A549 treated with Mapracorat at 1 μM for 4 hours (cell line): ENCODE measurements at places on chromosomes 4 and X. TPM values are rescaled to one million over a fixed set of nuclear protein-coding genes. Genes with fewer than 3 reads are reported as not detected.

DCAF16 gene
- total RNA-seq, result 4.7 to 8.1 TPM (median 7.3 TPM) in 5 replicates

GNRHR gene
- total RNA-seq, result not detected in 5 replicates

PDE5A gene
- 0.13 to 0.67 TPM (median 0.32 TPM) in 5 replicates for total RNA-seq

FAM9C gene
- total RNA-seq, result 0.07 TPM in 1 of 5 replicates, not detected in the others

ADH1B gene
- not detected in 5 replicates for total RNA-seq

OTC gene
- total RNA-seq, result not detected in 5 replicates

CTAG1A gene
- total RNA-seq, result not detected in 5 replicates

KLKB1 gene
- not detected in 5 replicates for total RNA-seq

HSFX3 gene
- total RNA-seq, result not detected in 5 replicates

CHST7 gene
- 22.0 to 42.6 TPM (median 36.9 TPM) in 5 replicates for total RNA-seq

TNIP3 gene
- total RNA-seq, result 0.12 to 0.56 TPM (median 0.44 TPM) in 5 replicates

SLITRK4 gene
- total RNA-seq, result not detected in 5 replicates

APOO gene
- total RNA-seq, result 28.2 to 34.2 TPM (median 30.2 TPM) in 5 replicates

CLGN gene
- total RNA-seq, result 4.5 to 5.5 TPM (median 5.3 TPM) in 5 replicates

UGT2B15 gene
- total RNA-seq, result 0.08 to 0.15 TPM (median 0.08 TPM) in 3 of 5 replicates, not detected in the others

HTR2C gene
- total RNA-seq, result not detected in 5 replicates

GABRQ gene
- 0.16 to 0.22 TPM (median 0.18 TPM) in 5 replicates for total RNA-seq

VCX3B gene
- not detected in 5 replicates for total RNA-seq
